AG20443 (cell line): ENCODE measurements at places on chromosomes 12 and 14.

- DNase-seq = no peak
Observed at GRCh38 chr14:35410858-35411257, 6.3 kb upstream of the NFKBIA start.

DNA sequence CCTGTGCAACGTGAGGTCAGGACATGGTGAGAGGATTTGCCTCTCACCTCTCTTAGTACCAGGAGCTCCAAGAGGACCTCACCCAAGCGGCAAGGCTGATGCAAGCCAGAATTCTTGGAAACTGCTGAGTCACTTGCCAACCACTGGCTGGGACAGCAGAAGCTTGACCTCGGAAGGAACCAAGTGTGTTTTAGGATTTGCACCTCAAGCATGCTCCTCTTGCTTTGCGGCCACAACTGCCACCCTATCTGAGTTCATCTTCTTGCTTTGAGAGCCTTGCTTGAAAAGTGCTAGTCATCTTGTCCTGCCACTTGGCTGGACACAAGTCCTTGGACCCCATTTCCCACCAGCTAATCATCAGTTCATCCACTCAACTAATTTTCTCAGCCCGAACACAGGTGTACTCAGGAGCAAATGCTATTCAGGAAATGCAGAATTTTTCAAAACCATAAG, 195.8 kb downstream of the SLC25A21 start:
- peak; percentile 49 for DNase-seq

DNA sequence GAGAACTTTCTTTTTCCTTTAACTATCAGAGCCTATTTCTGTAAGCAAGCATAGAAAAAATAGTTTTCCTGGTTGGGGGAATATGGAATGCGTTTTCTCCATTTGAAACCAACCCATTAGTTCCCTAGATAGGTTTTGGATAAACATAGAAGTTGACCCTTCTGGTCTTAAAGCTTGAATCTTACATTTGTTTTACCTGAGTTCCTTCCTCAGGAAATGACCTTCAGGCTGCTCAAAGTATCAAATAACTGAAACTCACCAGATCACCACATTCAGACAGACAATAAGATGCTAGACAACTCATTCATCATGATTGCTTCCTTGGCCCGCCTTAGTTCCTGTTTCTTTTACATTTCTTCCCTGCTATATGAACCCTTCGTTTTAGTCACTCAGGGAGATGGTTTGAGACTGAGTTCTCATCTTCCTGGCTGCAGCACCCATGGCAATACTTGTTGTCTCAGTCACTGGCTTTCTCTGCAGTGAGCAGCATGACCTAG, 52.2 kb downstream of the LRP6 start:
- no peak for DNase-seq

DNA sequence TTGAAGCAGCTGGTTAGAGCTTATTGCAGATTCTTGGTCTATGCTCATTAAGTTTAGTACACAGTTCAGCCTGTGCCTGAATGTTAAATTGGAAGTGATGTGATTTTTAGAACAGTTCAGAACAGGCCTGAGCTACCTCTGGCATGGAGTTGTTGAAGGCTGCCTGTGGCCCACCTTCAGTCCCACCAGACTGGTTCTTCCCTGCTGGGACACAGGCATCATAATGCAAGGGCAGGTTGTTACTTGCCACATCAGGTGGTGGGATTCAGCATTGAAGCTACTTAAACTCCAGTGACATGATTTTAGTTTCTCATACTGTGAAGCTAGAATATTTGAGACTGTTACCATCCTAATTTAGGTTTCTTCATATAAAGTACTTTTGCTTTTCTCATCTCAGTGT, 49.4 kb downstream of the PROX2 start:
- DNase-seq = no peak

DNA sequence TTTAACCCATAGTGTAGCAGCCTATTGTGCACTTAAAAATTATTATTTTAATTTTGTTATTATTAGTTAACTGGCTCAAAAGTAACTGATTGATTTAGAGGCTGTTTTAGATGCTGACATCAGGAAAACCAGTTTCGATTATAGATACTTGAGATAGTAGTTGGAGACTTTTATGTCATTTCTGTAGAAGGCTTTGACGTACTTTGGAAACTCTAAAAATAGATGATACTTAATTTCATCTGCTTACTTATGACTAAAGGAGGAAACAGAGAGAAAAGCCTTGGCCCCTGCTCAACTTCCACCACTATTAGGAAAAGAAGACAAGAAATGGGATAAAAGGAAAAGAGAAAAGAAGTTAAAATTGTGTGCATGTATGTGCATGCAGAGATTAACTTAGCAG, 219.3 kb upstream of the HMGA2 start:
- no peak for DNase-seq

- peak; percentile 12 for DNase-seq
Observed at GRCh38 chr14:101601606-101602465, 40.5 kb downstream of the DIO3 start.

DNA sequence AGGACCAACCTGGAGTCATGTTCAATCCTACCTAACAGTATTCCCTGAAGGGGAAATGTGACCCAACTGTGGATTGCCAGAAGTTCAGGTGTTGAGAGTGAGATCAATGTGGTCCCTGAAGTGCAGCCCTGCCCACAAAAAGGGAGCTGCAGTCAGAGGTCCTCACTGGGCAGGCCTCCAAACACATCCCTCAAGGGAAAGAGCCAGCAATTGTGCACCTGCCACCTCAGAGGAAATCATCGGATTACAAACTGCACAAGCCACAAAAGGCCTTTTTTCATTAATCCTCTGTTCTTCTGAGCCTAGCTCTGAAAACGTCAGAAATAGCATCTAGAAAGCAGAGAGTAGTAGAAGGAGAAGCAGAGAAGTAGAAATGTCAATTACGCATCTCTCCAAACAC, 10.8 kb upstream of the MDM1 start:
- no peak for DNase-seq

DNA sequence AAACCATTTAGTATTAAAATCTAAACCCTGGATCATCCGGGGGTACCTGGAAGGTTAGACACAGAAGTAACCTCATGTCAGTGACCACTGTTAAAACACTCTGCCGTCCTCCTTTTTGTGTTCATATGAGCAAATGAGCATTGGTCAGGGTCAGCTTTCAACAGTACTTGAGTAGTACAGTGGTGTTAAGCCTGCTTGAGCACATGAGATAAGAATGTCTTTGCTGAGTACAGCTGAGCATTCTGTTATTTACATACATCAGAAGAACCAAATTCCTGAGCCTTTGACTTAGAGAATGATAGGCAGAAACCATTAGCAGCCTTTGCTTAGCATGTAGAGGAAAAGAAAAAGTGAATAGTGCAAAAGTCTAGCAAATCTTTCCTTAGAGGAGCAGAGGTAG, 38.6 kb upstream of the LRTM2 start:
- no peak for DNase-seq

- DNase-seq = no peak
Observed at GRCh38 chr12:103936679-103937078, 6.5 kb downstream of the HSP90B1 start.

DNA sequence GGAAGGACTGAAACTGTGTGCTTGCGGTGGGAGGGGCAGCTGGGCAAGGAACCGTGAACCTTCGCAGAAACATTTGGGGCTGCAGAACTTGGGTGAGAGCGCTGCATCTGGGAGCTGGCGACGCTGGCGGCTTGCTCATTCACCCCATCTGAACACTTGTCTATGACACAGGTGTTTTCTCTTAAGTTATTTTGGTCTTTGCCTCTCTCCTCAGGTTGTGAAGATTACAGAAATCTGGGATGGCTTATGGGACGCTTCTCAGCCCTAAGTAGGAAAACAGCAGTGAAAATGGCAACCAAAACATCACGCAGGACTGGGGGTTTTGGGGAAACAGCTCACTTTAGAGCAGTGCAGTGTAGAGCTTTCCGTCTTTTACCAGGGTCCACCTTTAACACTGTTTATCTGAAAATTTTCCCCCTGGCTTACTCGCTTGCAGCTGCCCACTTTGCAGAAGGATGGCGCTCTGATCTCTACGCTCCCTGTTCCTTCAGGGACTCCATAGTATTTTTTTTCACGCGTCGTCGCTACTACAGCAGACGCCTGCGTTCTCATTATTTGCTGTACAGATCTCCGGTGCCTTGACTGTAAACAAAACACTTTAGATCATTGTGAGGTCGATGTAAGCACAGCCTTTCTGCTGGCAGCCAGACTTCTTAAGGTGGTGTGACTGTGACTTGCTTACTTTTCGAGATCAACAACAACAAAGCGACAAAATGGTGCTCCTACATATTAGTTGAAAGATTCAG, 2.7 kb upstream of the CDKN1B start:
- DNase-seq = no peak

GRCh38 chr12:83335748-83336147, 649.0 kb downstream of the TMTC2 start:
- no peak for DNase-seq

DNA sequence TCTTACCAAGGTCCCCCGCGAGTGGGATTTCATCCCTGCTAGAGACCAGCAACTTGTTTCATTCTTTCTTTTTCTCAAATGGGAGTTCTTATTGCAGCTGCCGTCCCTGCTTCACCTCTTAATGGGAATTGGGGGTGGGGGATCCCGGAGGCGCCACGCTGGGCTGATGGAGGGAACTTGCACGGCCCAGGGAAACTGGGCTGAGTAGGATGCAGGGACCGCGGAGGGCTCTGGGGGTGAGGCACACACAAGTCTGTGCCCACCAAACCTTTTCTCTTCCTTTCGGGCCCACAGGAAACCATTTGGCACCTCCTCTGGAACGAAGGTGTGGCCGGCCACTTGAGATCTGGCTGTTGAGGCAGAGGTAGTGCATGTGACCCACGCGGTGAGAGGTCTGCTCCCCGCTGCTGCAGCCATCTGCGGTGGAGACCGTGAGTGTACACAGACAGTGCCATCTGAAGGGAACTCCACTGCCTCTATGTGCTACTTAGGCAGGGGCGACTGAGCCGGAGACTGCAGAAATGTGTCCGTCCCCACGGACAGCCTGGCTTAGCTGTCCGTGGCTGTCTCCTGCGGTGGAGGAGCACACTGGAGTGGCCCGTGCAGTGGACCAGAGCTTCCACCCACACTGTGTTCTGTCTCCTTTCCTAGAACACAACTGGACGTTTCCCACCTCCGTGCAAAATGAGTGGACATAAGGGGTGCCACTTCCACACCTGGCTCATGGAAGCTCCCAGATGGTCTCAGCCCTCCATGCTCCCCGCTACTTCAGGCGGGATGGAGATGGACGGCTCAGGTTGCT, 42.1 kb upstream of the TESC start:
- DNase-seq = no peak

- DNase-seq = no peak
Observed at GRCh38 chr12:32650508-32650907, 28.6 kb upstream of the DNM1L start.

DNA sequence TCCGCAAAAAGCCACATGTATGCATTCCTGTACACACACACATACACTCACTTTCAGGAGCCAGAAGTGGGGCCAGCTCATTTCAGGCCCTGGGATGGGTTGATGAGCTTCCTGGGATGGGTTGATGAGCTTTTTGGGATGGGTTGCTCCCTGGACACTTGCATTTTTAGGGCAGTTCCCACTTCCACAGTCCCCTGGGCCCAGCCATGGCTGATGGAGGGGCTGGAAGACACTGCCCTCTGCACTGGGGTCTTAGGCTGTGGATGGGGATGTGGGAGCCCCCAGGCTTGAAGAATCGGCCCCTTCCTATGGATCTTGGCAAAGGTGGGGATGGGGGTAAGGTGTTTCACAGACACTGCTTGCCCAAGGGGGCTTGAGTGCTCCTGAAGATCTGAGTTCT, 12.7 kb downstream of the ACVRL1 start:
- DNase-seq = no peak

GRCh38 chr12:82817368-82817767, 130.7 kb downstream of the TMTC2 start:
- no peak for DNase-seq

- no peak for DNase-seq
Observed at GRCh38 chr14:32710231-32710671, 228.4 kb upstream of the NPAS3 start.
